ENCODE measurements at places on chromosomes 12 and 14.

GRCh38 chr12:109488051-109488665, 10.7 kb downstream of the UBE3B start:
- peak; percentile 51 for DNase-seq

- DNase-seq = no peak
Measured at GRCh38 chr14:64080452-64080851, 213.7 kb downstream of the ESR2 start.

GRCh38 chr12:123006977-123007376, 26.5 kb downstream of the ARL6IP4 start:
- no peak for DNase-seq

- no peak for DNase-seq
Measured at GRCh38 chr12:42886160-42886559, 296.6 kb upstream of the PRICKLE1 start.

- no peak for DNase-seq
Measured at GRCh38 chr12:66066137-66066928, 64.2 kb downstream of the LLPH start.

DNA sequence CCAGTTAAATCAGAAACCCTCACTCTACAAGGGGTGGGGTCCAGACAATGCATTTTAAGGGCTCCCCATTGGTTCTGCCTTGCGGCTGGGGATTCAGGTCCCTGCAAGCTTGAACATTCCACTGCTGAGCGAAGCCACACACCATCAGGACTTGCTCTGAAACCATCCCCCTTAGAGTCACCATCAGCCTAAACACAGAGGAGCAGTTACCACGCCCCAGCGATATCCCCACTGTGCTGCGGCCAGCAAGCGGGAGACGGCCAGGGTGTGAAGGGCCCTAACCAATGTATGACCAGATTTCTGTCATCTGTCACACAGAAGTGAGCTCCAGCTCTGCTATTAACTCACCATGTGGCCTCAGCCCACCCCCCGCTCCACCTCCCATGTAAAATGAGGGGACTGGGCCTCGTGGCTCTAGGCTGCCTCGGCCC, 29.7 kb downstream of the CCDC88C start:
- DNase-seq = no peak

Measured in GM04503 (cell line).